Hepatocyte (in vitro differentiated cells): ENCODE measurements at places on chromosomes 16 and 17.
A peak's percentile ranks its signal among the peaks of the same experiment; 100 is the strongest.

- DNase-seq: peak; percentile 75
Measured at GRCh38 chr16:80924372-80924978, 82.2 kb downstream of the CMC2 start.

DNA sequence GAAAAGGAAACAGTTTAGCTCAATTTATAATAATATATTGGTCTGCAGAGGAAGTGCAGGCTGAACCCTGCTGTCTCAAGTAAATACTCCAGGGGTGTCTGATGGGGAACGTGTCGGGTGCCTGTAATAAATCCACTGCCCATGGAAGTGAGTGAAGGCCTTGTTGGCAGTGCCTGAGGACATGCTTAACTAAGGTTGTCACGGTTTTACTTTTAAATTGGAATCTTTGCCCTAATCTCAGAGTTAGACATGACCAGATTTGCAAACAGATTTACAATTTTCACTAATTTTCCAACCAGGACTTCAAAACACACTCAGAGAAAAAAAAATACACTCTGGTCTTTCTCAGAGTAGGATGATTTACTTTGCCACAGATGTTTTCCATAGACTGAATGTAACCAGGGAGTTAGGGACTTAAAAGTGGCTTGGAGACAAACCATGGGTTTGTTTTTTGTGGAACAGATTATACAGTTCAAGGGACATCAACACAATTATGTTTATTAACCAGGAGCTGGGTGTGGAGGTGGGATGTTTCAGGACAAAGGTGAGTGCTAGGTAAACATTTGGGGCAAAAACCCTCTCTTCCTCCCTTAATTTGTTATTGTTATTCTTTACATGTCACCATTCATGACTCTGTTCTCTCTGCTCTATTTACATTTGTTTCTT is 144.5 kb downstream of the FTO start:
- no peak for DNase-seq

GRCh38 chr17:38325221-38325851 is 18.4 kb downstream of the GPR179 start:
- DNase-seq: peak; percentile 19

GRCh38 chr16:10169904-10170410 is 12.3 kb downstream of the GRIN2A start:
- DNase-seq: no peak

DNA sequence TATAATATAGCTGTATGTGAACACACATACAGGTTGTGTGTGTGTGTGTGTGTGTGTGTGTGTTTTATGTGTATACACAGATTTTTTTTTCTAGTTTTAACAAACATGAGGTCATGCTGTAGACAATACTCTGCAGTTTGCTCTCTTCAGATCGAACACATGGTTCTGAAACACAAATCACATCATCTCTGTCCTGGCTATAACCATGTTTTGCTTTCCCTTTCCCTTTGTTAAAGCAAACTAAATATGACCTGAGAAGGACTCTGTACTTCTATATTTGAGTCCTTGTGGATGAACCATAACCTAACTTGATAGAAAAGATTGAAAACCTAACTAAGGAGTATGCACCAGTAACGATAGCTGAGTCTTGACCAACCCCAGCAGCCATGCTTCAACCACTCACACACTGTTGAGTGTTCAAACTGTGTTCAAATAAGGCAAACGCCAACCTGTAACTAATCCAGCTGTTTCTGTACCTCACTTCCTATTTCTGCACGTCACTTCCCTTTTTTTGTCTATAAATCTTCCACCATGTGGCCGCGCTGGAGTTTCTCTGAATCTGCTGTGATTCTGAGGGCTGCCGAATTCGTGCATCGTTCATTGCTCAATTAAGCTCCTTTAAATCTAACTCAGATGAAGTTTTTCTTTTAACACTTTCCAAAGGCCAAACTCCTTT is 303.8 kb downstream of the HS3ST3B1 start:
- no peak for DNase-seq

DNA sequence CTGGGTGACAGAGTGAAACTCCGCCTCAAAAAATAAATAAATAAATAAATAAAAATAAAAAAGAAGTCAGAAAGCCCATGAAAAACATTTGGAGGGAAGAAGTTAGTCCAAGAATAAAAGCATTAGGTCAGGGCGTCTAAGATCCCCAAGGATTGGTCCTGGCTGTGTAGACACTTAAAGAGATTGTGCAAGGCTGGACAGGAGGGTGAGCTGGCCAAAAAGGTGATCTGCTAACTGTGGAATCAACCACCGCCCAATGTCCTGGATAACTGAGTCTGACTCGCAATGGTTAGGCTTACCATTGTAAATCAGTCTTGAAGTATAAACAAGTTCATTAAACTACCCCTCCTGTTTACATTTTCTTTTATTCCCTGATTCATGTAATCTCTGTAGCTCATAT is 8.8 kb upstream of the ABCA8 start:
- no peak for DNase-seq

DNA sequence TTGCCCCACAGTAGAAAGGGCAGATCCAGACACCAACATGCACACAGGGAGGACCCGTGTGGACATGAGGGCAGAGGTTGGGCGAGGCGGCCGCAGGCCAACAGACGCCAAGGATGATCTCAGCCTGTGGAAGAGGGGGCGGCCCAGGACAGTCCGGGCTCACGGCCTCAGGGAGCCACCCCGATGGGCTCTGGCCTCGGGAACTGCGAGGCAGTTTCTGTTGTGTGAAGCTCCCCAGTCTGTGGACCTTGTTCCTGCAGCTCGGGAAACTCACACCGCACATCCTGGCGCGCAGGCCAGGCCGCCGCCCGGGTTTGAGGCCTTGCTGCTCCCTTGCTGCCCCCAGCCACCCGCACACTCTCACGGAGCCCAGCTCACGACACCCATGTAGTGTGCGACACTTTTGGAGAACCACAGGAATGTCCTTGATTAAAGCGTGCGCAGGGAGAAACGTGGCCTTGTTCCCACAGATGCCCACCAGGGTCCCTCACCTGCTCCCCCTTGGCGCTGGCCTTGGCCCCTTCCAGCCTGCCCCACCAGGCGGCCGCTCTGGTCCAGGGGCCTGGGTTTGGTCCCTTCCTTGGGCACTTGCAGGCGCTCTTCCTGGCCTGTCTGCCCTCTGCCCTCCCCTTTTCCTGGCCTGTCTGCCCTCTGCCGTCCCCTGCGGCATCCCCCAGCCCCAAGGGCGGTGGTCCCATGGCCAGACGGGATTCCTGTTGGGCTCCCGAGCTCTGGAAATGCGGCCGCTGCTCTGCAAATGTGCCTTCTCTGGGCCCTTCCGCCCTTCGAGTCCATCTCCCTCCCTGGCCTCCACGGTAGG is 9.3 kb upstream of the SLC38A10 start:
- no peak for DNase-seq

DNA sequence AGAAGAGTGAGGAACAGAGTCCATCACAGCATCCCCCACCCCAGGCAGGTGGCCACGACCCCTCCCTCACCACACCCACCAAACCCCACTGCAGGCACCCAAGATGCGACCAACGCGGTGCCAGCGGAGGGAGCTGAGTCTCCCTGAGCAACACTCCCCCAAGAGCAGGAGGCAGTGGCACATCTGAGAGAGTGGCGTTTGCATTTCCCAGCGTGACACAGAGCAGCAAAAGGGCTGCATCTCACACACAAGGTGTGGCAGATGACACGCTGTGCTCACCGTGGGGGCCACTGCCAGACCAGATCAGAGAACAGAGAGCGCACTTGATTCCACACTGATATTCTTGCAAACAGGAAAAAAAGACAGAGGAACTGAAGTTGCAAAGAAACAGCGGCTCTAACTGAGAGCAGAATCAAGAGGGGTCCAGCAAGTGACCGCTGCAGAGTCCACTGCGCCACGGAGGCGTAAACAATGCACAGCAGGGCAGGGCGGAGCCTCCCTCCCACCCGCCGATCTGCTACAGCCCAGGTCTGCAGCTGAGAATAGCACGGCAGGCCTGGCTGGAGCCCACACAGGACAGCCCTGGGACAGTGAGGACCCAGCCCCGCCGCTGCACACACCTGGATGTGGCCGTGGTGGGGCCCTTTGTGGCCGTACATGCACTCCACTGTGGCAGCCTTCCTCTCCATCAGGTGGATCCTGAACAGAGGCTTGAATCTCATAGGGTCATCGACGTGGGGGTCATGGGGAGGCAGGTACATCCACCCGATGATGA is 26.0 kb upstream of the C16orf95 start:
- no peak for DNase-seq

DNA sequence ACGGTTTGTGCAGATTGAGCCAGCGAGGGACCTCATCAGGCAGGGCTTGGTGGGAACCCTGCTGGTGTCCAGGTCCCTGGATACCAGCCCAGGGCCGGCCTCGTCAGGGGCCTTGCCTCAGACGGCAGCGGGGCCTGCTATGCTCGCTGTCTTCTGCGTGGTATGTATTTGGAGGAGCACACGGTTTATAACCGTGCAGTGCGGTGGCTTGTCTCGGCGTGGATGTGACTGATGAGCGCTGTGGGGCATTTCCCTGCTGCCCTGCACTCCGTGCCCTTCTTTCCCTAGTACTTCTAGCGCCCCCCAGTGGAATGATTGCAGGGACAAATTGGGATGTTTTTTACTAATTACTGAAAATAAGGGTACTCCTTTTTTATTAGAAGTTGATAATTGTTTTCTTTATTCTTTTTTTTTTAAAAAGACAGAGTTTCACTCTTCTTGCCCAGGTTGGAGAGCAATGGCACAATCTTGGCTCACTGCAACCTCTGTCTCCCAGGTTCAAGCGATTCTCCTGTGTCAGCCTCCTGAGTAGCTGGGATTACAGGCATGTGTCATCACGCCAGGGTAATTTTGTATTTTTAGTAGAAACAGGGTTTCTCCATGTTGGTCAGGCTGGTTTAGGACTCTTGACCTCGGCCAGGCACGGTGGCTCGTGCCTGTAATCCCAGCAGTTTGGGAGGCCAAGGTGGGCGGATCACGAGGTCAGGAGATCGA is 15.3 kb downstream of the TBCD start:
- DNase-seq: peak; percentile 71

DNA sequence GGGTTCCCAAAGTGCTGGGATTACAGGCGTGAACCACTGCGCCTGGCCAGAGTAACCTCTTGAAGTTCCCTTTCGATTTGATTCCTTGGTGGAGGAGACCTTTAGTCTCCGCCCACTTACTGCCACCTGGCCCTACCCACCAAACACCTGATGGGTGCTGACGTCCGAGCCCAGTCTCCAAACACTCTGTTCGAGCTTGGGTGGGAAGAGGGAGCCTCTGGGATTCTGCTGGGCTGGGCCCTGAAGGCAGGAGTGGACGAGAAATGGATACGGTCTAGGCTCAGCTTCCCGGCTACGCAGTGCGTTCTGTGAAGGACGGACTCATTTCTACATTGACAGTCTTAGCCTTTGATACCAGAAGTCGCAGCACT is 870 bp upstream of the ITGA3 start:
- DNase-seq: peak; percentile 84

GRCh38 chr17:82064433-82065192 is 991 bp downstream of the DUS1L start:
- no peak for DNase-seq

DNA sequence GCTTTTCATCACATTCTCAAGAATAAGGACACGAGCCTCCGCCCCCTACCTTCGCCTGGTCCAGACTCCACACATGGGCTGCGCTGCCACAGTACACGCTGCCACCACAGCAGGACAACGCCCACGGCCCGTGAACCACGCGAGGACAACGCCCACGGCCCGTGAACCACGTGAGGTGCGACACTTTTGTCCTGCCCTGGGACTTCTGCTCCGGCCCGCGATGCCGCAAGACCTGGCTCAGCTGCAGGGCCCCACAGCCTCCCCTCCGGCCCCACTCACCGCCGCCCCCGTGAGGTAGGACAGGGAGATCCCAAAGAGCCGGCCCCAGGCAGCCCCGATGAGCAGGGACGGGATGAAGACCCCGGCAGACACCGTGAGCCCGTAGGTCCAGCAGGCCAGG is 5.9 kb upstream of the CCDC154 start:
- DNase-seq: no peak

- no peak for DNase-seq
Measured at GRCh38 chr17:7835814-7836595, 2.0 kb downstream of the KDM6B start.

GRCh38 chr17:30920683-30921543 is 832 bp upstream of the ADAP2 start:
- DNase-seq: no peak
